ENCODE measurements at places on chromosomes 12 and 14.

DNA sequence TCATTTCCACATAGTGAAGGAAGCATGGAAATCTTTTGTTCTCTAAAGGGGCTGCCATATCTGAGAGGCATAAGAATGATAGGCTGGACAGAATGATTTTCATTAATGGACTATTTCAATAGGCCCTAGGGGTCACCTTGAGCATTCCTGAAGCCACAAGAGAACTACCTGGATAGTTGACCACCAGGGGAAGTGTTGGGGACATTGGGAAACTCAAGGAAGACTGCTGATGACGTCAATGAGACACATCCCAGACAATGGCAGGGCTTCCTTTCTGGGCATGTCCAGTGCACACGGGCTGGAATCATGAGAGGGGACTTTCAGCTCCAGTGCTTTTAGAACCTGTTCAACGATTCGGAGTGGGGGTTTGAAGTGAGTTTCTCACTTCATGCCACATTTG is 48.8 kb upstream of the CHST11 start:
- DNase-seq = no peak

DNA sequence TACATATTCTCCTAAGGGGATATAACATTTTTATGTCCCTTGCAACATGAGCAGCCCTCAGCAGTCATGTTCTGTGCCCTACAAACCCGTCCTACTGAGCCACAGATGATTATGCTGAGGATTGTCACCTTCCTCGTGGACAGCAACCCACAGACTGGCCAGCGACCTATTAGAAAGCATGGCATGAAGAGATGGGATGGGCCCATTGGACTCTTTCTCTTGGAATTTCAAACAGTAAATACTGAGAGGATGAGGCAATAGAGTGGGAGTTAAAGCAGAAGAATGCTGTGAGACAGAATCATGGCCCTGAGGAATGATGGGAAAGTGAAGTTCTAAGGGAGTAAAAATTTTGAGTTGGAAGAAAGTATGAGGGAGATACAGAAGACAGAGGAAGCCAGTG is 149.9 kb upstream of the BTG1 start:
- no peak for DNase-seq

DNA sequence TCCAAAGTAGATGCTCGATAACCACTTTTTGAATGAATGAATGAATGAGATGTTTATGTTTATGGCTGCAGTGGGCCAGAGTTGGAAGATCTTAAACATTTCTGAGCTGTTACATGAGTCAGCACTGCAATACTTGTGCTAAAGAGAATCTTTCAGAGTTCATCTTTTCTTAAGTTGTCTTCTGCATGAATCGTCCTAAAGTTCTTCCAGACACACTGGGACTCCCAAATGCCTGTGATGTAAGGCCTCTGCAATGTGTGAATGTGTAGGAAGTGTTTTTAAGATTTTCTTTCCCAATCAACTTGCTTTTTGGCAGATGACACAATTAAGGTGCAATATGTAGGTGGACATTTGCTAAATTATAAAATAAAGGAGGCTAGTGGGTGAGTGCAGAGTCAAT is 50.3 kb upstream of the TRIM9 start:
- no peak for DNase-seq

- DNase-seq = no peak
These were observed 133.7 kb downstream of the TMEM30B start for GRCh38 chr14:61147381-61147821.

DNA sequence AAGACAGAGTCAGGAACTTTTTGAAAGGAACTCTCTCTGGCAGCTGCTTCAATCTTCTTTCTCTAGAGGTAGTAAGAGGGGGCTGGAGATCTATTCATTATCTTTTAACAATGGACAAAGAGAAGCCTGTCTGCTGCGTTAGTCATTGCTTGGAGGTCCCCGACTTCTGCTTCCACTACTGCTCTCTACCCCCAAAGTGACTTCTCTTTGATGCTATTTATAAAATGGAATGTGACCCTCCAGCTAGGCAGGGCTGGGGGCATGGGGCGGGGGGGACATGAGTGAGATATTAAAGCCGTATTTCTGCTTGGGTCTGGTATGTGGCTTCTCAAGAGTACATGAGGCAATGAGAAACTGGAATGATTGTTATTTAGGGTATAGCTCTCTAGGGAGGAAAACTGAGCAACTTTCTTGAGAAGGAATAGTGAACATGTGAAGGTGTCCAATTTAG is 41.4 kb upstream of the NUDT4 start:
- no peak for DNase-seq
